A549 treated with CORT108297 at 1 μM for 4 hours (cell line): ENCODE measurements at places on chromosomes 4 and X. TPM values are rescaled to one million over a fixed set of nuclear protein-coding genes. Genes with fewer than 3 reads are reported as not detected.

SYTL5 gene
- total RNA-seq: 0.28 to 0.37 TPM (median 0.36 TPM) in 5 replicates

CNKSR2 gene
- total RNA-seq: 2.1 to 2.9 TPM (median 2.5 TPM) in 5 replicates

TRIML1 gene
- 0.07 to 0.08 TPM in 2 of 5 replicates, not detected in the others for total RNA-seq

NR3C2 gene
- total RNA-seq: 0.01 TPM in 1 of 5 replicates, not detected in the others

SPANXB1 gene
- total RNA-seq: 2.0 to 3.0 TPM (median 3.0 TPM) in 5 replicates

DDIT4L gene
- total RNA-seq: 0.37 to 0.62 TPM (median 0.43 TPM) in 5 replicates

GLOD5 gene
- total RNA-seq: not detected in 5 replicates

KIAA1210 gene
- not detected in 5 replicates for total RNA-seq

TRIM61 gene
- total RNA-seq: not detected in 5 replicates

PCSK1N gene
- total RNA-seq: 17.4 to 54.0 TPM (median 47.3 TPM) in 5 replicates

SHROOM2 gene
- total RNA-seq: 0.40 to 0.52 TPM (median 0.44 TPM) in 5 replicates

FAM193A gene
- 8.2 to 9.1 TPM (median 8.9 TPM) in 5 replicates for total RNA-seq

NUDT9 gene
- 23.0 to 32.9 TPM (median 23.9 TPM) in 5 replicates for total RNA-seq

ADAM29 gene
- total RNA-seq: not detected in 5 replicates

SLC6A14 gene
- total RNA-seq: not detected in 5 replicates

RAI2 gene
- total RNA-seq: 0.08 to 0.18 TPM (median 0.14 TPM) in 5 replicates

FAAH2 gene
- 0.10 to 0.18 TPM (median 0.13 TPM) in 5 replicates for total RNA-seq

MUC7 gene
- total RNA-seq: not detected in 5 replicates

HSD17B13 gene
- total RNA-seq: 0.04 to 0.08 TPM in 2 of 5 replicates, not detected in the others

SEPSECS gene
- 2.3 to 3.1 TPM (median 2.7 TPM) in 5 replicates for total RNA-seq

CTAG1B gene
- not detected in 5 replicates for total RNA-seq

IQSEC2 gene
- total RNA-seq: 32.6 to 44.7 TPM (median 40.2 TPM) in 5 replicates

MAGEA1 gene
- total RNA-seq: 0.09 to 0.21 TPM (median 0.14 TPM) in 5 replicates

PLP2 gene
- 328 to 441 TPM (median 436 TPM) in 5 replicates for total RNA-seq

FRMPD3 gene
- total RNA-seq: 0.10 to 0.15 TPM (median 0.12 TPM) in 5 replicates

UNC5C gene
- total RNA-seq: 0.01 to 0.02 TPM (median 0.01 TPM) in 4 of 5 replicates, not detected in the other

STPG2 gene
- total RNA-seq: 0.05 TPM in 1 of 5 replicates, not detected in the others

AKAP4 gene
- not detected in 5 replicates for total RNA-seq

DNASE1L1 gene
- 24.2 to 33.3 TPM (median 29.6 TPM) in 5 replicates for total RNA-seq

CPLX1 gene
- 0.38 to 0.86 TPM (median 0.60 TPM) in 5 replicates for total RNA-seq

TAB3 gene
- 6.2 to 11.4 TPM (median 10.3 TPM) in 5 replicates for total RNA-seq

CASP3 gene
- 20.0 to 25.8 TPM (median 21.2 TPM) in 5 replicates for total RNA-seq

MAPK10 gene
- total RNA-seq: 0.22 to 0.71 TPM (median 0.43 TPM) in 5 replicates

CNGA1 gene
- total RNA-seq: 0.08 to 0.12 TPM in 2 of 5 replicates, not detected in the others

NXF2 gene
- total RNA-seq: not detected in 5 replicates

MECP2 gene
- 17.2 to 21.6 TPM (median 19.6 TPM) in 5 replicates for total RNA-seq

ENAM gene
- not detected in 5 replicates for total RNA-seq

ASB9 gene
- 19.0 to 24.3 TPM (median 20.6 TPM) in 5 replicates for total RNA-seq

HMGN5 gene
- total RNA-seq: 2.2 to 4.3 TPM (median 2.3 TPM) in 5 replicates

ANKRD17 gene
- total RNA-seq: 19.3 to 22.7 TPM (median 22.4 TPM) in 5 replicates

HAND2 gene
- 0.22 to 0.81 TPM (median 0.49 TPM) in 5 replicates for total RNA-seq

CYBB gene
- total RNA-seq: 0.02 to 0.12 TPM (median 0.07 TPM) in 5 replicates

SLC4A4 gene
- total RNA-seq: 1.3 to 2.5 TPM (median 1.9 TPM) in 5 replicates

CD40LG gene
- total RNA-seq: not detected in 5 replicates

ERCC6L gene
- 11.1 to 15.1 TPM (median 12.4 TPM) in 5 replicates for total RNA-seq

CSAG3 gene
- total RNA-seq: not detected in 5 replicates

NUDT11 gene
- 2.8 to 3.8 TPM (median 3.4 TPM) in 5 replicates for total RNA-seq

WDR45 gene
- total RNA-seq: 46.8 to 62.3 TPM (median 60.5 TPM) in 5 replicates

MND1 gene
- 11.9 to 18.1 TPM (median 13.1 TPM) in 5 replicates for total RNA-seq
